ENCODE measurements at places on chromosomes 1 and 21.

DNA sequence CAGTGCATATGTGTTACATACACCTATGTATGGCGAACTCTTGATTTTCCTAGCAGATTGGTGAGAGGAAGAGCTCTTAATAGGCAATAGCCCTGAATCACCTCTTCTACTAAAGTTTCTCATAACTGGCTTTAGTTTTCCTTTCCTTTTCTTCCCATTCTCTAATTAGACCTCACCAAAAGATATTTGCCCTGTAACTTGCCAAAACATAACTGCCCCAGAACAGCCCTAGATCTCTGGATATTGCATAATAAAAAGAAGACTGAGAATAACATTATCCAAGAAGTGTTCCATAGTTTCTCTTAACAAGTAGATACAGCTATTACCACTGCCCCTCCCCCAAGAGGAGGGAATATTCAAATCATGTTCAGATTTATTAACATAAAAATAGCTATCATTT lies 16.3 kb downstream of the SGIP1 start:
- no peak for DNase-seq

- DNase-seq, result no peak
These were observed 10.5 kb downstream of the CHRNB2 start for GRCh38 chr1:154578058-154578418.

GRCh38 chr1:100359139-100359538 lies 6.8 kb downstream of the CDC14A start:
- DNase-seq, result no peak

DNA sequence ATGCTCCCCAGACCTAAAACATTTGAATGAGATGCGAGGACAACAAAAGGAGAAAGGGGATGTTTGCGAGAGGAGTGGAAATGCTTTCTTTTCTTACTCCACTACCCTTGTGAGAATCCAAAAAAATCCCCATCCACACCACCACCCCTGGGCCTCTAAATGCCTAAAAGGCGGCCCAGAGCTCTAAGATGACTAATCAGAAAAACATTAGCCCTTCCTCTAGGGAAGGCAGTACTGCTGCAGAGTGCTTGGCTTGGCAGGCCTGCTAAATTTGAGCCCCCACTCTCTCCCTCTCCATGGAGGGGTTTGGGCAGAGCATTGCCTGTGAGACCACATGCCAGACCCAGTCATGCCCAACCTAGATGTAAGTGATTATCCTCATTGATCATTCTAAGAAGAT lies 347.9 kb downstream of the USH2A start:
- no peak for DNase-seq

GRCh38 chr1:59378621-59379370 lies 81.9 kb downstream of the FGGY start:
- no peak for DNase-seq

DNA sequence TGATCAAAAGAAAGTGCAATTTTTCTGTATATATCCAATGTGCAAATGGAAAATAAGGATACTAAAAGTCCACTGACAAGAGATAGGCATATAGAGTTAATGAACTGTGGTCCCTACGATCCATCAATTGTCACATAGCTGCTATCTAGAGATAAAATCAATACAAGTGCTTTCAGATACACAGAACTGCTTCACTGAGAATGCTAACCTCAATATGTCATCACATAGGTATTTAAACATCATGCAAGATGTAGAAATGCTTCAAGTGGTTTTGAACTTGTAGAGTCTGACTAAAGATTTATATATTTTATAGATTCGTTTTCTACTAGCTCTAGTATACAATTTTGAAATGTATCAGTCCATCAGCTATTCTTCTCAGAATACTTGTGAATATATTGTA lies 1604.7 kb downstream of the PLA2G4A start:
- DNase-seq, result no peak

DNA sequence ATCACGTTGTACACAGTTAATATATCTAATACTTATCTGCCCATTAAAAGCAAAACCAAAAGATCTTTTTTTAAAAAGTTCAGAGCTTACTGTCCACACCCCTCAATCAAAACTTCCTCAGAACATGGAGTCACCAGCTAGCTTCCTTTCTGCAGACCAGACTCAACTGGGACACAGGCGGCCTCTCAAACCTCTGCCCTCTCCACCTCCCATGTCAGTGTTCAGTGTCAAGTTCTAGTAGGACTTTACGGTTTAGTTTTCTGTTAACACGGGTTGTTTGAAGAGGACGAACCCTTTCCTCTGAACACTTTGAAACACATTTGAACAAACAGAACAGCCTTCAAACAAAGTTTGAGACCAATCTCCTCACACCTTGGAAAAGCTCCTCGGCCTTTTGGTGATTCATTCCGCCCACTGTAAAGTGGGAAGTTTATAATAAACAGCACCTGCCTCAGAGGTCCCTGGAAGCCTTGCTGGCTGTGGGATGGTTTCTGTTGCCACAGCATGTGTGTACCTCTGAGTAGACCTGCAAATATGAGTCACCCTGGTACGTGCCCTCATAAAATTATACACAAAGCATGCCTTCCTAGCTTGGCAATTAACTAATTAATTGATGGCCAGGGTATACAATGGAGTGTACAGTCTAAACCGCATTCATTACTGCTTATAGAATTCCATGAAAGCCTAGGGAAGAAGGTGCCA lies 48.4 kb upstream of the SIPA1L2 start:
- no peak for DNase-seq

DNA sequence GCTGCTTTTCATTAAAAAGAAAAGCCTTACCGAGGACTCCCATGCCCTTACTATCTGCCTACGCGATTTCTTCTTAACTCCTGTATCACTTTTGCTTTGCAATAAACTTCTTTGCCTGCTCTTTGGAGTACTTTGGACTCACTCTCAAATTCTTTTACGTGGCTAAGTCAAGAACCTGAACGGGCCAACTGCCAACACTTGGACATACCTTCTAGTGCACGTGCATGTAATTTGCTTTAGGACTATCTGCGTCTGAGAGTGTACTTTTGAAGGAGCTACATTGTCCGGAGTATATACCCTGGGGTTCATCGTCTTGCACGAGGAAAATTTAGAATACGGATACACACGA lies 3.6 kb upstream of the OTUD3 start:
- DNase-seq, result no peak

Measured in effector memory CD8-positive, alpha-beta T cell (primary cell).